Sigmoid colon (tissue), 7 donors: ENCODE measurements at places on chromosomes 2 and 18. TPM values are rescaled to one million over a fixed set of nuclear protein-coding genes. Genes with fewer than 3 reads are reported as not detected.

The SGO2 gene
- polyA plus RNA-seq, result 5.0 TPM

The CFAP65 gene
- 0.10 TPM for polyA plus RNA-seq

The VSNL1 gene
- 5.1 TPM for polyA plus RNA-seq

The HTR2B gene
- 0.73 TPM for polyA plus RNA-seq
